ENCODE measurements at places on chromosomes 6 and 20.

GRCh38 chr6:96844530-96844929 lies 7.3 kb upstream of the GPR63 start:
- DNase-seq = no peak

GRCh38 chr20:1844325-1845162 lies 50.7 kb upstream of the SIRPA start:
- DNase-seq = peak; percentile 30

DNA sequence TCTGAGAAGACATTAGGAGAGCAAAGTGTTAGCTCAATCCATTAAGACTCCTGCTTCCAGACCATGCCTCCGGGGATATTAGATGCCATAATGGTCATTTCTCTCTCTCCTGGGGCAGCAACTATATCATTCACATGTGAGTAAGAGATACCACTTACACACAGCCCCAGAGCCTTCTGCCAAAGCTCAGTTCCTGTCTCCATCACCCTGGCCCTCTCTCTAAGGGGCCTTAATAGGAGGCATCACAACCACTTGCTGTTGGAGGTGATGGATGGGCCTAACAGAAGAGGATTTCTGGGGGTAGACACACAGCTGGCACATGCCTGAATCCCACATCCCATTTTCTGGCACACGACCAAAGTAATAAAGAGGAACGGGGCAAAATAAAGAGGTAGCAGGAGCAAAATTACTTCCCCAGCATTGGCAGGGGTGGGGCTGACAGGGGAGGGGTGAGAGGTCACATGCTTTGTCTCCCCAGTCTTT lies 34.0 kb upstream of the VSTM2L start:
- DNase-seq = no peak

DNA sequence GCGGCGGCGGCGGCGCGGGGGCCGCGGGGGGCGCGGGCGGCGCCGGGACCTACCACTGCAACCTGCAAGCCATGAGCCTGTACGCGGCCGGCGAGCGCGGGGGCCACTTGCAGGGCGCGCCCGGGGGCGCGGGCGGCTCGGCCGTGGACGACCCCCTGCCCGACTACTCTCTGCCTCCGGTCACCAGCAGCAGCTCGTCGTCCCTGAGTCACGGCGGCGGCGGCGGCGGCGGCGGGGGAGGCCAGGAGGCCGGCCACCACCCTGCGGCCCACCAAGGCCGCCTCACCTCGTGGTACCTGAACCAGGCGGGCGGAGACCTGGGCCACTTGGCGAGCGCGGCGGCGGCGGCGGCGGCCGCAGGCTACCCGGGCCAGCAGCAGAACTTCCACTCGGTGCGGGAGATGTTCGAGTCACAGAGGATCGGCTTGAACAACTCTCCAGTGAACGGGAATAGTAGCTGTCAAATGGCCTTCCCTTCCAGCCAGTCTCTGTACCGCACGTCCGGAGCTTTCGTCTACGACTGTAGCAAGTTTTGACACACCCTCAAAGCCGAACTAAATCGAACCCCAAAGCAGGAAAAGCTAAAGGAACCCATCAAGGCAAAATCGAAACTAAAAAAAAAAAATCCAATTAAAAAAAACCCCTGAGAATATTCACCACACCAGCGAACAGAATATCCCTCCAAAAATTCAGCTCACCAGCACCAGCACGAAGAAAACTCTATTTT lies 2.0 kb downstream of the FOXC1 start:
- no peak for DNase-seq

DNA sequence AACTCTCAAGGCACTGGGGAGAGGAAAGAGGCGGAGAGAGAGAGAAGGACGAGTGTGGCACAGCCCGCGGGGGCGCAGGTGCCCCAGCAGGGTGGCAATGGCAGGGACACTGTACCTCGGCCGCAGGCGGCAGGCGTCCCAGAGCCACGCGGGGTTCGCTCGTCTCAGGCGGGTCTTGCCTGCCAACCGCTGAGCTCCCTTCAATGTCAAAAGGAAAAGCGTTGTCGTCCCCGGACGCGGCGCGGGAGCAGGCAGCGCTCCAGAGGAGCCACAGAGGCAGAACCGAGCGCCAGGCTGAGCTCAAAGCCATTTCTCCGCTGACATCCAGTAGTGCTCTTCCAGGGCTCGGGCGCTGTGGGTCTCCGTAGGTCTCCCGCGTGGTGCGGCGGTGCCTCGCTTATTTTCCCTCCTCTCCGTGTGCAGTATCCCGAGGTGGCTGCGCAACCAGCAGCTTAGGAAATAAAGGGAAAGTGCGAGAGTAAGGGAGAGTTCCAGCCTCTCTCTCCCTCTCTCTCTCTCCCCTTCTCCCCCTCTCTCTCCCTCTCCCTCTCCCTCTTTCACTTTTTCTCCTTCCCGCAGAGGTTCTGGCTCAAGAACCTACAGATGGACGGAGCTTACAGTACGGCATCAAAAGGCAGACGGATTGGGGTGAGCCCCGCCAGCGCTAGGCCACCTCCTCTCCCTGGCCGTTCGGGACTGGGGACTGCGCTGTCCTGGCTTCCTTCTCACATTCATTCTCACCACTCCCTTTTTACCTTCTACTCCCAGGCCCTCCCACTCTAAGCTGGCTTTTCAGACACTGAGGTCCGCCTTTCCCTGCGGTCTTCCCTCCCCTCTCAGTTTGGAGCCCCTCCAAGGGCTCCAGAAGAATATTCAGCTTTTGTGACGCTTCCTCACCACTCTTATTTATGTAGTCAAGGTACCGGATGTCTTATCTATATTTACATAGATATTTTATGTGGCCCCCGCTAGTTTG lies at the start of gene LAMA4:
Gene LAMA4 (minus strand): TSS at position 727 of the 976 bp plus-strand sequence. CDS start 417 bp downstream, at position 310.
- DNase-seq = peak; percentile 68
